CD8-positive, alpha-beta T cell (primary cell): ENCODE measurements at places on chromosomes 11 and 22.
A peak's percentile ranks its signal among the peaks of the same experiment; 100 is the strongest.

GRCh38 chr11:11075515-11076171 is 217.8 kb upstream of the ZBED5 start:
- DNase-seq = no peak

DNA sequence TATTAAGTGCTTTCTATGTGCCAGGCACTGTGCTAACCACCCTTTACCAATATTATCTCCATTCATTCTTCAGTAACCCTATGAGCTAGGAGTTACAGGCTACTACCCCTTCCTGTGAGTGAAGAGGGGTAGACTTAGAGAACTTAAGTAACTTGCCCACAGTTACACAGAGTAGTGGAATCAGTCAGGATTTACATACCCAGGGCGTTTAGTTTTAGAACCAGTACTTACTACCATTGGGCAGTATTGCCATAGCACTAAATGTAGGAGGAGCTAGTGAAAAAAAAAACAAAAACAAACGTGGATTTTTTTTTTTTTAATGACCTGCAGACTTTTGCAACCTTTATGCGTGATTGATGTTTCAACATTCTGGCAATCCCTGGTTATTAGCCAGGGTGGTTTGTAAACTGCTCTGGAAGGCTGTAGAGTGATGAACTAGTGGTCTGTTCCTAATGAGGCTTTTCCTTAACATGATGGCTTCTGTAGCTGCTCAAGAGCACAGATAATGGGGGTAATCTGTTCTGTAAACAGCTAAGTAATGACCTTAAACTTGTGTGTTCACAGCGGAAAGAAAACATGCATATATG is 11.4 kb downstream of the TBCEL start:
- DNase-seq = no peak

GRCh38 chr11:68832476-68833181 is 9.1 kb downstream of the CPT1A start:
- no peak for DNase-seq

DNA sequence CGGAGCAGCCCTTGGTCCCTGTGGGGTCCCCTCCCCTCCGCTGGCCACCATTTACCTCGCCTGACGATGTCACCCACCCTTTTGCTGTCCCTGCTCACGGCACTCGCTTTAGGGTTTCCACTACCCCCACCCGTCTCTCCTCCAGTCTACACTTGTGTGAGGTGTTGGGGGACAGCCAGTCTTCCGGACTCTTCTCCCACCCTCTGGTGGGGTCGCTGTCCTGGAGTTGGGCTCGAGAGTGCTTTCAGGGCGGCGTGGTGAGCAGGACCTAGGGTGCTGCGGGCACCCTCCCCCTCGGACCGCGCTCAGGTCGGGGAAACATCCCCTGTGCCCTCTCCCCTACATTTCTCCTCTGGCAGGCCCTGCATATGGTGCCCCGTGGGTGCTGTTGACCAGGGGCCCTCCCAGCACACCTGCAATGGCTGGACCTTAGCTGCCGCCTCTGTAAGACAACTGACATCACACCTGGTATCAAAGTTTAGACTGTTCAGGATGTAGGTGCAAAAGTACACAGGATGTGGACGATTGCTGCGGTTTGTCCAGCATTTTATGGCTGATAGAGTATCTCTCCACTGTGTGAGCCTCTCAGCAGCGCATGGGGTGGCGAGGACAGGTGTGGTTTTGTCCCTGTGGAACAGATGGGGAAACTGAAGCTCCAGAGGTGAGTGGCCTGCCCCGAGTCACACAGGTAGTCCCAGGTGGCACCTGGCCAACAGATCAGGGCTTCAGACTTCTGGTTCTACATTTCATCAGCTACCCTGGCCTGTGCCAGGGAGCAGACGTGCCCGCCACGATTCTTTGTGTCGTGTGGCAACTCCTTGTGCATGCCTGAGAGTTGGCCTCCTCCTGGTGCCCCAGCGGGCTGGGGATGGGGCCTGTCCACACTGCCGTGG is 1.2 kb downstream of the GRK2 start:
- DNase-seq = peak; percentile 52

GRCh38 chr22:44702479-44703198 is 635 bp downstream of the PRR5 start:
- DNase-seq = no peak

DNA sequence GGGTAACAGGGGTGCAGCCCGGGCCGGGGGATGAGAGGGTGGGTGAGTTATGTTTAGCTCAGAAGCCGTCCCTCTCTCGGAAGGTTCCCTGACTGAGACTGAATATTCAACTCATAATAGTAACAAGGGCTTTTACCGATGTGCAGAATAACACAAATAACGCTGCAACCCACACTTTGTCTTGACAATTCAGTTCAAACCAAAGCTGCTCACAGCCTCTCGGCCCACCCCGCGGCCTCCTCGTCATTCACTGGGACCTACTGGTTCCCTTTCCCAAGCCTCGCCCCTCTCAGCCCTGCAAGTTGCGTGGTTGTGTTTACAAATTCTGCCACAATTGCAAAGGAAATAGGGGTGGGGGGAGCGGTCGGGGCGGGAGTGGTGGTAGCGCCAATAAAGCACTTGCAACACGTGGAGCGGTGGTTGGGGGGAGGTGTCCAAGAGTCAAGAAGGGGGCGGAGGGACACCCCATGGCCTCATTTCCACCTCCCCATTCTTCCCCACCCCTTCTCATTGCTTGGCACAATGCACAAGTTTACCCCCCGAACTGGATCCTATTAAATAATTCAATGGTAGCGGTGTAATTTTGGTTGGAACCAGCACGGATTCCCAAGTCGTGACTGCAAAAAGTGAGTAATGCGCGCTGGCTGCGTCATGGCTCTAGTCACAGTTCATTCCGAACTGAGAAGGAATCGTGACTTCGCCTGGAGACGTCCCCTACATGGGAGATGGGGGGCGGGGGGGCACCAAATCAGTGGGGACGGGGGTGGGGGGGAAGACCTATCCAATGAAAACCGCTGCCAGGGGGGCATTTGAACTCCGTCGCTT is 102.0 kb upstream of the HSD17B12 start:
- DNase-seq = no peak

DNA sequence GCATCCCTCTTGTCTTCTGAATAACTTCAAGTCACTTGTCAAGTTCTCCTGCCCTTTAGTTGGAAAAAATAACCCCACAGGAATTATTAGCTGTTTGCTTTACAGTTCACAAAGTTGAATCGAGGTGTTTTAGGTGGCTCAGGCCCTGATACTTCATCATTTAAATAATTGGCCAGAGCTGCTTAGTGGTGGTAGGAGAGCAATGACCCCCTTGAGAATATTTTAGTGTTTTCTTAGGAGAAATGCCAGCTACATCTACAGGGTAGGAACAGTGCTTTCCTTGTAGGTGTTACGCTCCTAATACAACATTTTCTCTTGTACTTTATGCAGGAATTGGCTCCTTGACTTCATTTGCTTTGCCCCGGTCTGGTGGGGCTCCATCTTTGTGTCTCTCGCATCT is 73.2 kb downstream of the C22orf31 start:
- no peak for DNase-seq

DNA sequence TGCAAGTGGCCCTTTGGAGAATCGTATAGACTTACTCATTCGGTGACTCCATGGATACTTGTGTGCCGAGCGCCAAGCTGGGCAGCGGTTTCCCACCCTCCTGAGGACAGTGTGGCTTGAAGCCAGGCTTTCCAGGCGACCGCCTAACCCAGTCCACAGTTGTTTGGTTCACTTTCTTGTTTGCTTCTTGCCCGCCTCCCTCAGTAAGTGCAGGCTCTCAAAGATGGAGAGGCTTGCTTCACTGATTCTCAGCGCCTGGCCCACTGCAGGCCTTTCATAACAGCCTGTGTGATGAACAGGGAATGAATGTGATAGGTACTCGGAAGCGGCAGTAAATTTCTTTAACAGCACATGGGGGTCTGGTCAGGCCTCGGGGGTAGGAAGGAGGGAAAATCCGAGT is 11.2 kb upstream of the MDK start:
- no peak for DNase-seq

GRCh38 chr11:47507563-47508239 is 45.2 kb downstream of the CELF1 start:
- no peak for DNase-seq
